ENCODE measurements at places on chromosomes 7 and 10.

GRCh38 chr10:131860806-131861440 is 39.9 kb upstream of the PPP2R2D start:
- no peak for DNase-seq

GRCh38 chr7:73345538-73345937 is 17.6 kb downstream of the FKBP6 start:
- no peak for DNase-seq

DNA sequence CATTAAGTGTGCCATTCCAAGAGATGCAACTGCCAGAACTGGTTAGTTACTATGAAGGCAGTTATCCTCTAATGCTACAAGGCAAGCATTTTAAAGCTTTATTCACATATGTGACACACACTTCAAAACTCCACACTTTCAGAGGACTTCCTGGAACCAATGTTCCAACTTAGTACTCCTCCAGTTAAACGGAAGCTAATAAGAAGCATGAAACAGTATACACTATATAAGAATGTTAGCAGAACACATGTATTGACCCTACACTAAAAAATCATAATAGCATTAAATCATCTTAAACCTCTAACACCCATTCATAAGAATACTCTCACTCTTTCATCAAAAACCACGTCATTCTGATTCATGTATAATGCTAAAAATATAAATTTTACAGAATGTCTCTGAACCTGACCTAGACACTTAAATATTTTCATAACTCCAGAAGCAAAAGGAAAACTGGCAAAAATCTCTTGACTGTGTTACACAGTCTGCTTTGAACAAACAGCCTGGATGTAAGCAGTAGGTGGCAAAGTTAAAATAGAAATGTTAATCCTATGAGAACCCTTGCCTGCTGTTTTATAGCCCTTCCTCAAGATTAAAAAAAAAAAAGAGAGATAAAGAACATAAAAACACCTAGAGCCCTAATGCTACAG is 135.0 kb downstream of the SEMA3C start:
- no peak for DNase-seq

DNA sequence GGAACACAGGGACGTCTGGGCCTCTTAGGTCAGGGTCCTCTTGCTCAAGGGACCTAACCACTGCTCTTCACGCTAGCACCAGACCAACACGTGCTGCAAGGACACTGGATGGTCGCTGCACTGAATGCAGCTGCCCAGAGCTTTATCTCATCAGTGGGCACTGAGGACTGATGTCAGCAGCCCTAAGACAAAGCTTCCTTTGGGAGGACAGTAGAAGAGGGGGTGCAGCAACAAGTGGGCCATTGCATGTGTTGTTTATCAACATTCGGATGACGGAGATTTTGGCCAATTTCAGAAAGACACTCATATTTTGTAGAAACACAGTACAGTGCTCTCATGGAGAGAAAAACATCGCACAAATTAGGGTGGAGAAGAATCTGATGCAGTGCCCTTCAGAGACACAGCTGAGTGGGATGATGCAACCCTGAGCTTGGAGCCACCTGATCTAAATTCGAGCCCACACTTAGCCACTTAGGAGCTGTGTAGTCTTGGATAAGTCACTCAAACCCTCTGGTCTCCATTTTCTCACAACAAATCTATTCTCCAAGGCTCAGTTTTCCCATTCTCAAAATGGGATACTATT is 1.7 kb downstream of the OPALIN start:
- no peak for DNase-seq

GRCh38 chr10:58262766-58263165 is 4.9 kb downstream of the IPMK start:
- DNase-seq: no peak

- DNase-seq: no peak
Measured at GRCh38 chr10:124688889-124689670, 55.1 kb downstream of the FAM53B start.
